ENCODE measurements at places on chromosomes 1 and 21.
A peak's percentile ranks its signal among the peaks of the same experiment; 100 is the strongest.

GRCh38 chr1:65813956-65814355 lies 21.3 kb downstream of the PDE4B start:
- DNase-seq, result no peak

GRCh38 chr1:229430761-229431283 lies 3.1 kb downstream of the ACTA1 start:
- peak; percentile 93 for DNase-seq

DNA sequence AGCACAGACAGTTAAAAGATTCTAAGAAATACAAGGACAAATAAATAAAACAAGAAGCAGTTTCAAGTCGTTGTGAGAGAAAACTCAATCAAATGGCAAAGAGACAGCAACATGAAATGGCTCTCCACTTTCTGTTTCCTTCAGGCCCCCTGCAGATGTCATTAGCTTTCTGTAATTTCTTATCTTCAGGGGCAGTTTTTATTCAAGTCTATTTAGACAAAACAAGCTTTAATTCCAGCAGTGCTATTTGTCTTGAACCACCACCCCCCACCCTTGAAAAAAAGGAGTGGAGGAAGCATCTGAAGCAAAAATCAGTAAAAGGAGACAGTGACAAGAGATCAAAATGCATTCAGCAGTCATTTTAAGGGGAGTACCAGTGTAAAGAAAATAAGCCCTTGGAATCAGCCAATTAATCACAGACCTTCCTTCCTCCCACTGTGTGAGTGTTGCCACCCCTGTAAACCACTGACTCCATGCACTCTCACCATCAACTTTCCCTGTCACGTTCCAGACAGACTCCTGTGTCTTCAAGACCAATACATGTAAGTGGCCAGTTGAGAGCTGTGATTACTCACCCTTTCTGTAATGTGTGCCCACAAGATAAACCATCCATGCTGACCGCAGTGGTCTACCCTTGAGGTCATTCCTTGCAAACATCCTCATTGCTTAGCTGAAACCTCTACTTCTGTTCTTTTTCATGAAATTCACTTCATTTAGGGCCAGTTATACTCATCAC lies 136.1 kb upstream of the HOOK1 start:
- DNase-seq, result peak; percentile 18

DNA sequence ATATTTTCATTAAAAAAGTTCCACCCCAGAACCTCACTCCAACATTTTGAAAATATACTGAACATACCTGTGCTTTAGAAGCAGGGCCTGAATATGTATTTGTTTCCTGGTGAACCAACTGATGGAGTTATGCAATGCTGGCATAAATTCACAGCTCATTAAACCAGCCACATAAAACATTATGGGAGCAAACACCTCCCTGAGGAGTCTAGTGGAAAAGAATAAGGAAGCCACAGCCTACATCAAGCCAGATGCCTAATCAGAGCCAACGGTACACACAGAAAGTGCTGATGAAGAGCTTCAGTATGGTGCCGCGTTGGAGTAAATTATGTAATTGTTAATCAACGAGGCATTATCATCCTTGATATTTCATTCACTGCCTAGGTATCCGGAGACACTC lies 199.5 kb downstream of the AJAP1 start:
- DNase-seq, result no peak

GRCh38 chr1:25198663-25199252 lies 33.5 kb downstream of the SYF2 start:
- no peak for DNase-seq

All from nephron progenitor cell (in vitro differentiated cells).